ENCODE measurements at places on chromosomes 11 and 22.
A peak's percentile ranks its signal among the peaks of the same experiment; 100 is the strongest.

GRCh38 chr11:69670158-69670845, 4.9 kb downstream of the LTO1 start:
- peak; percentile 25 for DNase-seq

GRCh38 chr11:30763951-30764350, 177.8 kb upstream of the MPPED2 start:
- DNase-seq: no peak

DNA sequence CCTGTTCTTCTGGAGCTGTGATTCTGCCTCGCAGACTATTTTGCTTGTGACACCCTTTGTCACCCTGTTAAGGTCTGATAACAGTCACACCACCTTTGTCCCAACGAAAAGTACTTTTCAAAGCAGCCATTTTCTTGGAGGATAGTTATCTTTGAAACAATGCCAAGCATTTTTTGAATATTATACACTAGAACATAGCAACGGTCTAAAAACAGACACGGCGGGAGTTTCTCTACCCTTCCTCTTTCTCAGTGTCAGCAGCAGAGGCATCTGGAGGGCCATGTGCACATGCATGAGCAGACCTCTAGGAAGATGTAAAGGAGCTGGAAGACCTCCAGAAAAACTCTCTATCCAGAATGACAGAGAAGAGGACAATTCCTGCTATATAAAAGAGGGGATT, 86.5 kb downstream of the TRPC6 start:
- DNase-seq: no peak

GRCh38 chr22:45793892-45794291, 122.3 kb downstream of the ATXN10 start:
- DNase-seq: no peak

DNA sequence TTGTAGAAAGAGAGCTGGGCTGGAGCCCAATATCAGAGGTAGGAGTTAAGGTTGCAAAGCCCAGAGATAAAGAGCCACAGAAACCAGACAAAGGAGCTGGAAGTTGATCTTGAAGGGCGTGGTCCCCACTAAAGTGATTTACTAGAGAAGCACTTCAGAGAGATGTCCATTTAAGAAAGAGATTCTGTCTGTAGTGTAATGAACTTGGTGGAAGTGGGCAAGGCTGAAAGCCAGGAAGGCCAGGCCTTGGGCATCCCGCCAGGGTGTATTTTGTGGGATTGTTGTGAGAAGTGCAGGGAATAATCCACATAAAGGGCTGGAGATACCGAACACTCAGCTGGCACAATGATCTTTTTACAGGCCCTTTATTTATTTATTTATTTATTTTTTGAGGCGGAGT, 1398.8 kb downstream of the TBC1D22A start:
- no peak for DNase-seq

GRCh38 chr11:120523196-120523595, 11.6 kb downstream of the GRIK4 start:
- DNase-seq: no peak

- DNase-seq: no peak
These were observed 65.2 kb downstream of the PIWIL4 start for GRCh38 chr11:94632356-94632755.

GRCh38 chr11:10541561-10541930, 559 bp upstream of the RNF141 start:
- DNase-seq: no peak

DNA sequence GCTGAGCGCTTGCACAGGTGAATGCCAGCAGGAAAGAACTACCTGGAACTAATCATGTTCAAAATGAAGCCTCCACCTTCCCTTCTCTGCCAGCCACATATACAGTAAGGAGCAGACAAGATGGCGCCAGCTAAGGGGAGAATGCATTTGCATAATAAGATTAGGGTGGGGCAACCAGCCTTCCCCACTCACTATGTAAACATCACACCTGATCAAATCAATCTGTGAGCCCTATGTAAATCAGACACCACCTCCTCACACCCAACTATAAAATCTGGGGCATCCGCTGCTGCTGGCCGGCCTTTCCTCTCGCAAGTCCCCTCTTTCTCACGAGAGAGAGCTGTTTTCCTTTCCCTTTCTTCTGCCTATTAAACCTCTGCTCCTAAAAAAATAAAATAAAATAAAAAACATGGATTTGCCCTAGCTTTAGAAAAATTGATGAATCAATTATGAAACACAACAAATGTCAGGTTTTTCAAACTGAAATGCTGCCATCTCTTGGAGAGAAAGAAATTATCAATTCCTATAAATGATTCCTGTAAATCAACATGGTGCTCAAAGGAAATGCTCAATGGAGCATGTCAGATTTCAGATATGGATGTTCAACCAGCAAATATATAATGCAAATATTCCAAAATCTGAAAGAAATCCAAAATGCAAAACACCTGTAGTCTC, 108.9 kb downstream of the SGSM3 start:
- no peak for DNase-seq

- peak; percentile 21 for DNase-seq
These were observed 67.5 kb downstream of the PLEKHA7 start for GRCh38 chr11:16946477-16947282.

DNA sequence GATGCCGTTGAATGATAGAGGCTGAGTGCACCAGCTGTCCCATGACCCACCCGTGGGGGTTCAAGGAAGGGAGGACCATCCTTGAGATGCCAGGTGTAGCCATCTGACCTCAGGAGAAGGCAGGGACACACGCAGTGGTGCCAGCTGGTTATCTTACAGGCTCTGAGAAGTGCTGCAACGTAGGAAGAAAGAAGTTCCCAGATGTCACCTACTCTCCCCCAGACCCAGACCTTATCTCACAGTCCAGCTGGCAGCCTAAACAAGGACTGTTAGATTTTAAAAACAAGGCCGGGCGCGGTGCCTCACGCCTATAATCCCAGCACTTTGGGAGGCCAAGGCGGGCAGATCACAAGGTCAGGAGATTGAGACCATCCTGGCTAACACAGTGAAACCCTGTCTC, 1307.6 kb downstream of the TBC1D22A start:
- DNase-seq: no peak

DNA sequence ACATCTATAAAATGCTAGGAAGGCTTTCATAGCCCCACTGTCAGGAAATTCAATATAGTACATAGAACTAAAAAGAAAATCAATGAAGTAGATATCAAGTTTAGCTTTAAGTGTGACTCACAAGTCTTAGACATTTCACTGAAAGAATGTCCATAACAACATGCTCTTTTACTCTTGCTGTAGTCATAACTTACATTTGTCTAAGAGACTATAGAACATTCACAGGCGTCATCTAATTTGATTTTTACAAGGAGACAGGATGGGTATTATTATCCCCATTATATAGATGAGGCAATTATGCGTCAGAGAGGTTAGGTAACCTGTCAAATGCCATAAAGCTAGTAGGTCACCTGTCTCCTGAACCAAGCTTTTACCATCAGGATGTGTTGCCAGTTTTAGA, 36.9 kb downstream of the BDNF start:
- DNase-seq: no peak

- no peak for DNase-seq
These were observed 25.8 kb downstream of the KCNQ1OT1 start for GRCh38 chr11:2673871-2674471.

- no peak for DNase-seq
These were observed 861.6 kb downstream of the METTL15 start for GRCh38 chr11:28969832-28970231.

GRCh38 chr11:59761993-59762392, 6.8 kb downstream of the STX3 start:
- no peak for DNase-seq

DNA sequence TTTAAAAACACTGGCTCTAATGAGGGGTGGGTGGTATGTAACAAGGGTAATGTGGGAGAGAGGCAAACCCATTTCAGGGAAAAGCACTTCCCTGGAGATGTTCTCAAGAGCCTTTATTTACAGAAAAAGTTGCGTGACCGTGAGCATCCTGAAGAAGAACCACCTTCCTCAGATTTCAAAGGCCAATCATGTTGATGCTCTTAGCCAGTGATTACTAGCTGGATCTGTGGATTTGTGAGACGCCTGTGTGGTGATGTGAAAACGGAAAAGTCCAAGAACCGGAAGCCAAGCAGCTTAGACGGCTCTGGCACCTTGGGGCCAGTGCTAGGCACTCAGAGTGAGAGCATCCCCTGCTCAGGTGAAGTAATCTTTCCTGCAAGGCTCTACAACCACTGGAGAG, 12.6 kb upstream of the UBASH3B start:
- no peak for DNase-seq

GRCh38 chr22:30206944-30207343, 39.6 kb downstream of the LIF start:
- no peak for DNase-seq

- no peak for DNase-seq
These were observed 3.3 kb downstream of the RAB38 start for GRCh38 chr11:88171982-88172381.

DNA sequence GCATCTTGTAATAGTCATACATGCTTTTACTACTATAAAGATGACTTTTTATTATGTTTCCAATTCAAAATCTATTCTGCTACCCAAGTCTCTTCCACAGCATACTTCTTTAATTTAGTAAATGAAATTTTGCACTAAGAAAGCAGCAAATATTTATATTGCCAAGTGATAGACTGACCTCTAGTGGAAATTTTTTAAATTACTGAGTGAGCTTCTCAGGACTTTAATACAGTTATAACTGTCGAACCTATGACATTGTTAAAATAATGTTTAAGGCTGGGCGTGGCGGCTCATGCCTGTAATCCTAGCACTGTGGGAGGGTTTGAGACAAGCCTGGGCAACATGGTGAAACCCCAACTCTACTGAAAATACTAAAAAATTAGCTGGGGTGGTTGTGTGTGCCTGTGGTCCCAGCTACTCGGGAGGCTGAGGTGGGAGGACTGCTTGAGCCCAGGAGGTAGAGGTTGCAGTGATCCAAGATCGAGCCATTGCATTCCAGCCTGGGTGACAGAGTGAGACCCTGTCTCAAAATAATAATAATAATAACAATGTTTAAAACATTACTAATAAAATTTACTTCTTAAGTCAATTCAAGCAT, 27.3 kb downstream of the STK33 start:
- DNase-seq: no peak

DNA sequence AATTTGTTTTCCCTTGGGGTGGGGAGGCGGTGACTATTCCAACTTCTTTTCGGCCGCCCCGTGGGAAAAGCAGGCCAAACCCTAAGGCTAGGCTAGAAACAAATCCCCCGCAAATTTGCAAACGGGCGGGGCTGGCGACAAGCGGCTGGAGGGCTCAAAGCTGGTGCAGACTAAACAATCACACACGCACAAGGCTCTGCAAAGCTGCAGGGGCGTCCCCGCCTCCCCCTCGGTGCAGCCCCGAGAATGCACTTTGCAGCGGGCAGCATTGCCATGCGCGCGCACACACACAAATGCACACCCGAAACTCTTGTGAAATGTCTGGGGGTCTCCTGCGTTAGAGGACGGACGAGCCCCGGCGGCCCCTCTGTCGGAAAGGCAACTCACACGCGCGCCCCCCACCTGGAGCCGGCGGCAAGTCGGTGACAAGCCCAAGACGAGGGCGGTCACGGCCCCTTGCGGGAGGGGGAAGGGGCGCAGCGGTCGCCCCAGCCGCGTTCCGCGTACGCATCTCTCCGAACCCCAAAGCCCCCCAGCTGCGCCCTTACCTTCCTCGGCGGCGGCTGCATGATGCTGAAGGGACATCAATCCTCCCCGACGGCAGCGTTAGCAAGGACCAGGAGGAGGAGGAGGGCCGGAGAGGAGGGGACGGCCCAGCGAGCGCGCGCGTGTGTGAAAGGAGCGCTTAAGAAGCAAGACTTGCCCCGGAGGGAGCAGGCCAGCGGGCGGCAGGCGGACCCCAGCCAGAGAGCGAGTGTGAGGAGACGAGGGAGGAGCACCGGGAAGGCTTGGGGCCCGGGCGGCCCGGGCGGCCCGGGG, 600 bp downstream of the FCHSD2 start:
- no peak for DNase-seq

DNA sequence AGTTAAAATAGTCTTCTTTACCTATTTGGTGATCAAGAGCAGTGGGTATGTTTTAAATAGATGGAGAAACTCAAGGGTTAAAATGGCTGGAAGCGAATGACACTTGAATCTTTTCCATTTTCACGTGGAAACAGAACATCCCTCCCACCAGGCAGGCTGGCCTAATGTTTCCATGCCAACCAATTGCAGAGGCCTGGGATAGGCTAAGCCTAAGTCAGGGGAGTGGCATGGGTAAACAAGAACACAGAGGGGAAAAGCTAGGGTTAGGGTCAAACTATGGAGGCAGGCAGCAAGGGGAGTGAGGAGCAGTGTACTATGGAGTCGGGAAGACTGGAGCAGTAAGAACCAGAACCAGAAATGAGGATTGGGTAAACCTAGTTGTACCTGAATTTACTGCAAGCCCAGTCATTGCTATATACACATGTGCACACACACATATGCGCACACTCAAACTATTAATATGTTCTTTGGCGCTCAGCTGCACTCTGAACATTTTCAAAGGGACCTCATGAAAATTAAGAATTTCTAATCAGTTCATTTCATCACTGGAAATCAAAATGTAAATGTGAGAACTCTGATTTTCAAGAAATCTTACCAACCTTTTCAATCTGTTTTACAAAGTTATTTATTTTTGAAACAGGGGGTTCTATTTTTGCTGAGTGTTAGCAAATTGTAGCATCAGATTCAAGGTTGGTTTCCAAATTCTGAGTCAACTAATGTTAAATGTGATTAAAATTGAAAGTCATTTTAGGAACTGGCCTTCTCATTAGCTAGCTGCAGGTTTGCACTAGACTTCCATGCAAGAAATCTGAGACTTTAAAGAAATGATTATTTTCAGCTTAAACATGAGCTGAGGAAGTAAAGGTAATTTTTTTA, 327.0 kb upstream of the CCDC90B start:
- peak; percentile 55 for DNase-seq

DNA sequence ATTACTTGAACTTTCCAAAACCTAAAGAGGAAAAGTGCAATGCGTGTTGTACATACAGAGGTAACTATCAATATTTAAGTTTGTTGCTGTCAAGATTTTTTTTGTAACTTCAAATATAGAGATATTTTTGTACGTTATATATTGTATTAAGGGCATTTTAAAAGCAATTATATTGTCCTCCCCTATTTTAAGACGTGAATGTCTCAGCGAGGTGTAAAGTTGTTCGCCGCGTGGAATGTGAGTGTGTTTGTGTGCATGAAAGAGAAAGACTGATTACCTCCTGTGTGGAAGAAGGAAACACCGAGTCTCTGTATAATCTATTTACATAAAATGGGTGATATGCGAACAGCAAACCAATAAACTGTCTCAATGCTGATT, 2.1 kb downstream of the ADM start:
- no peak for DNase-seq

GRCh38 chr22:29011240-29012100, 50.2 kb downstream of the C22orf31 start:
- DNase-seq: no peak

DNA sequence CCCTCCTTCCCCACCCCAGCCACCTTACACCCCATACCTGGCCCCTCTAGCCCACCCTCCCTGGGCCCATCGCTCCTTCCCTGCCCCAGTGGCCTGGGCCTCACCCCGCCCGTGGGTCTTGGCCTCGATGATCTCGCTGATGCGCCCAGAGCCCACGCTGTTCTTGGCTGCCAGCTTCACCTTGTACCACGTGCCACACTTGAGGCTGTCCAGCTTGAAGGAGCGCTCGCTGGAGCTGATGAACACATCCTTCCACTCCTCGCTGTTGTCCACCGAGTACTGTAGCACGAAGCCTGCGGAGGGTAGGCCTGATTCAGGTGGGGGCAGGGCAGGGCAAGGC, 110.1 kb downstream of the CEP164 start:
- no peak for DNase-seq

Data from GM12864 (cell line).